ENCODE measurements at places on chromosomes 6 and 20.

DNA sequence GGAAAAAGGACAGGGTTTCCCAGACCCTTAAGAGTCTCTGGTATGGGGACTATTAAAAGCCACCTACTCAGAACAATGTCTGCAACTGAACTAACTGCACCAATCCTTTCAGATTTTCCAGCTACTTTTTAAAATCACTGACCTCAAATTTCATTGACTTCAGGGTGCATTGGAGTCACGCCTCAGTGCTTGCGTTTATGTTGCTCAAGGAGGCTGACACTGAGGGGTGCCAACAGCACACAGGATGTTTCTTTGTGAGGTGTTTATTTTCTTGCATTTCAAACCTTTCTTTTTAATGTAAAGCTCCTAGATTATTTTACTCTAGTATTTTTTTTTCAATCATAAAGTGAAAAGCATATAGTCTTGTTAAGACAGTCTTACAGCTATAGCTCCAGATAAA is 402.0 kb upstream of the SLC35B3 start:
- no peak overlapping the region for H3K4me3 ChIP-seq
- no peak for DNase-seq
- H3K4me1 ChIP-seq, result no peaks in the 10 kb centered on the region
- H3K27ac ChIP-seq, result no peak overlapping the region
- no peaks in the 10 kb centered on the region for H3K27me3 ChIP-seq
- no peaks in the 10 kb centered on the region for H3K36me3 ChIP-seq

GRCh38 chr6:89302195-89302770 is 12.8 kb downstream of the GABRR2 start:
- no peak for DNase-seq
- H3K27me3 ChIP-seq, result no peaks in the 10 kb centered on the region
- peaks cover 16% of the 10 kb centered on the region for H3K4me1 ChIP-seq
- no peak overlapping the region for H3K27ac ChIP-seq

DNA sequence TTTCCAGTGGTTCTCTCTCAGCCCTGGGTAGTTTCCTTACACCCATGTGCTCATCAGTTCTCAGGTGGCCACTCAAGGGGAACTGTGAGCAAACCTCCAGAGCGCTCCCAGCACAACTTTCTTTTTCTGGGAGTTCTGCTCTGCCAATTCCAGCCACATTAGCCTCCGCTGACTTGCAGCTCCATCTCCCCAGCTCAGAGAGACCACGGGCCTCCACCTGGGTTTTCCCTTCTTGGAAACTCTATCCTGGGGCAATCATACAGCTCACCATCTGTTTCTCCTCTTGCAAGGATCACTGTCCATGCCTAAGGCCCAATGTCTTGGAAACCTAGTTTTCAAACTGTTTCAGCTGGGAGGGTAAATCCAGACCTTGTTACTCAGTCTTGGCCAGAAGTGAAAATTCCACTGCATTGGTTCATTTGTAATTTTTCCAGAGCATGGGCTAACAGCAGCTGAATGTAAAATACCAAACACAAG is 129.9 kb downstream of the EYA2 start:
- no peaks in the 10 kb centered on the region for H3K27me3 ChIP-seq
- H3K36me3 ChIP-seq, result no peaks in the 10 kb centered on the region
- no peak for DNase-seq
- peaks cover 11% of the 10 kb centered on the region for H3K4me1 ChIP-seq
- H3K4me3 ChIP-seq, result no peak overlapping the region
- H3K27ac ChIP-seq, result no peak overlapping the region

GRCh38 chr20:47042464-47042863 is 147.8 kb downstream of the EYA2 start:
- no peaks in the 10 kb centered on the region for H3K36me3 ChIP-seq
- no peak overlapping the region for H3K4me3 ChIP-seq
- no peak for DNase-seq
- H3K27ac ChIP-seq, result no peak overlapping the region
- no peaks in the 10 kb centered on the region for H3K4me1 ChIP-seq

- no peaks in the 10 kb centered on the region for H3K36me3 ChIP-seq
- no peak overlapping the region for H3K27ac ChIP-seq
- no peak for DNase-seq
- H3K4me3 ChIP-seq, result no peak overlapping the region
These were observed 6.9 kb downstream of the RSPO4 start for GRCh38 chr20:995170-995569.

DNA sequence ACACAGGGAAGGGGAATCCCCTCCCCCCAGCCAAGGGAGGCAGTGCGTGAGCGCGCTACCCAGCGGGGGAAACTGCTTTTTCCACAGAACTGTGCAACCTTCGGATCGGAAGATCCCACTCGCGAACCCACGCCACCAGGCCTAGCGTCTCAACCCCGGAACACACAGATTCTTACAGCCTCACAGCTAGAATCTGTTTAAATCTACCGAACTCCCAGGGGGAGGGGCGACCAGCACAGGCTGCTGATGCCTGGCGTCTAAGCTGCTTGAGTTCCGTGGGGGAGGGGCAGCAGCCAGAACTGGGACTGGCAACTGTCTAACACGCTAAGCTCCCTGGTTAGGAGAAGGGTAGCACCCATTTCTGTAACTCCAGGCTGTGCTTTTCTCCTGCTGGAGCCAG is 217.3 kb upstream of the TENT5A start:
- H3K36me3 ChIP-seq, result no peaks in the 10 kb centered on the region
- DNase-seq, result no peak
- no peaks in the 10 kb centered on the region for H3K4me1 ChIP-seq
- no peak overlapping the region for H3K4me3 ChIP-seq
- no peaks in the 10 kb centered on the region for H3K27me3 ChIP-seq

- H3K36me3 ChIP-seq, result no peaks in the 10 kb centered on the region
- no peak for DNase-seq
- H3K4me1 ChIP-seq, result no peaks in the 10 kb centered on the region
- H3K4me3 ChIP-seq, result no peak overlapping the region
- H3K27me3 ChIP-seq, result no peaks in the 10 kb centered on the region
These were observed 337.1 kb upstream of the IRAK1BP1 start for GRCh38 chr6:78530208-78530607.

DNA sequence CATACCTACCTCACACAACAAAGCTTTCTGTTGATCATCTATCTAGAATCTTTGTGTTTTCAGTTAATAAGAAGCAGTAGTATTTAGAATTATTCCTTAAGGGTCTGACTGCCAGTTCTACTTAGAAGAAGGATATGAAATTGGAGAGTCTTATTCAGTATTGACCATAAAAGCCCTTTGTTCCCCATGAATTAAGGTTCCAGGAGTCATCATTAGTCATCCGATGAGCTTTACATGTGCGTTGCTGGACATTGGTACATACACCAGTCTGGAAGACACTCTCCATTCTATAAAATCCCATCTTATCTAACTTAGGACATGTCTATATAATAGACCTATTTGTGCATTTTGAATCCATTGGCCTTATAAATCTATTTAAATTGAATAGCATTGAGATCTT is 34.4 kb upstream of the RNF217 start:
- H3K4me1 ChIP-seq, result no peaks in the 10 kb centered on the region
- H3K36me3 ChIP-seq, result no peaks in the 10 kb centered on the region
- no peaks in the 10 kb centered on the region for H3K27me3 ChIP-seq
- H3K4me3 ChIP-seq, result no peak overlapping the region
- no peak overlapping the region for H3K27ac ChIP-seq

- no peaks in the 10 kb centered on the region for H3K4me1 ChIP-seq
- H3K36me3 ChIP-seq, result no peaks in the 10 kb centered on the region
- no peaks in the 10 kb centered on the region for H3K27me3 ChIP-seq
- no peak for DNase-seq
- H3K4me3 ChIP-seq, result no peak overlapping the region
- no peak overlapping the region for H3K27ac ChIP-seq
These were observed 82.4 kb downstream of the PSMB1 start for GRCh38 chr6:170470734-170471133.

DNA sequence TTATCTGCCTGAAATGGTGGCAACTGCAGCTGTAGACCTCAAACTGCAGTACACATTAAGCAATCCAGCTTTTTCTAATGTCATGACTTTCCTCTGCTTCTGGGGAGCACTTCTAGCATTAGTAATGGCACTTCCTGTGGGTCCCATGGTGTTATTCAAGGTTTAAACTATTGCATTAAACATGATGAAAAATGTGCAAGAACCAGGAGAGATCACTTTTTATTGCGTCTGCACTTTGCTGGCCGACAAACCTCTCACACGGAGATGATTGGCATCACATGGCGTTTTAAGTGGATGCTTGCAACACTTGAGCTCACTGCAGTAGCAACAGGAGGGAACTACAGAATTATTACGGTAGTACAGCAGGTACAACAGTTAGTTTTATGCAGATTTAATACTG is 148.4 kb downstream of the HIVEP2 start:
- no peaks in the 10 kb centered on the region for H3K4me1 ChIP-seq
- no peak overlapping the region for H3K27ac ChIP-seq
- DNase-seq, result no peak
- H3K27me3 ChIP-seq, result no peaks in the 10 kb centered on the region

GRCh38 chr20:63119121-63119962 is 96.6 kb downstream of the YTHDF1 start:
- no peaks in the 10 kb centered on the region for H3K4me1 ChIP-seq
- H3K4me3 ChIP-seq, result no peak overlapping the region
- no peaks in the 10 kb centered on the region for H3K27me3 ChIP-seq
- no peak for DNase-seq

- H3K4me1 ChIP-seq, result no peaks in the 10 kb centered on the region
- H3K27ac ChIP-seq, result no peak overlapping the region
- H3K4me3 ChIP-seq, result no peak overlapping the region
- no peaks in the 10 kb centered on the region for H3K27me3 ChIP-seq
These were observed 53.4 kb upstream of the TBXT start for GRCh38 chr6:166221040-166221439.

DNA sequence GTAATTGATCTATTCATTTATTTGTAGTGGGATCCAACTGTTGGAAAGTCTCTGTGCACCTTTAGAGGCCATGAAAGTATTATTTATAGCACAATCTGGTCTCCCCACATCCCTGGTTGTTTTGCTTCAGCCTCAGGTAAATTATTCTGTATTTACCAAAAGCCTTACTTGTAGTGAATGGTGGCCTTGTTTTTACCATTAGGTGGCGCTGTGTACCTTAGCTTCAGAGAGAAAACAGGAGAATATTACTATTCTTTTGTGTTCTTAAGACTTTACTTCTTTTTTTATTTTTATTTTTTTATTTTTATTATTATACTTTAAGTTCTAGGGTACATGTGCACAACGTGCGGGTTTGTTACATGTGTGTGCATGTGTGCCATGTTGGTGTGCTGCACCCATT is 23.7 kb downstream of the PEX7 start:
- no peaks in the 10 kb centered on the region for H3K4me1 ChIP-seq
- DNase-seq, result no peak
- no peak overlapping the region for H3K27ac ChIP-seq
- no peak overlapping the region for H3K4me3 ChIP-seq
- H3K27me3 ChIP-seq, result no peaks in the 10 kb centered on the region

- H3K27me3 ChIP-seq, result no peaks in the 10 kb centered on the region
- DNase-seq, result no peak
- no peaks in the 10 kb centered on the region for H3K4me1 ChIP-seq
- no peak overlapping the region for H3K4me3 ChIP-seq
These were observed 76.7 kb downstream of the UBE3D start for GRCh38 chr6:82988930-82989351.

DNA sequence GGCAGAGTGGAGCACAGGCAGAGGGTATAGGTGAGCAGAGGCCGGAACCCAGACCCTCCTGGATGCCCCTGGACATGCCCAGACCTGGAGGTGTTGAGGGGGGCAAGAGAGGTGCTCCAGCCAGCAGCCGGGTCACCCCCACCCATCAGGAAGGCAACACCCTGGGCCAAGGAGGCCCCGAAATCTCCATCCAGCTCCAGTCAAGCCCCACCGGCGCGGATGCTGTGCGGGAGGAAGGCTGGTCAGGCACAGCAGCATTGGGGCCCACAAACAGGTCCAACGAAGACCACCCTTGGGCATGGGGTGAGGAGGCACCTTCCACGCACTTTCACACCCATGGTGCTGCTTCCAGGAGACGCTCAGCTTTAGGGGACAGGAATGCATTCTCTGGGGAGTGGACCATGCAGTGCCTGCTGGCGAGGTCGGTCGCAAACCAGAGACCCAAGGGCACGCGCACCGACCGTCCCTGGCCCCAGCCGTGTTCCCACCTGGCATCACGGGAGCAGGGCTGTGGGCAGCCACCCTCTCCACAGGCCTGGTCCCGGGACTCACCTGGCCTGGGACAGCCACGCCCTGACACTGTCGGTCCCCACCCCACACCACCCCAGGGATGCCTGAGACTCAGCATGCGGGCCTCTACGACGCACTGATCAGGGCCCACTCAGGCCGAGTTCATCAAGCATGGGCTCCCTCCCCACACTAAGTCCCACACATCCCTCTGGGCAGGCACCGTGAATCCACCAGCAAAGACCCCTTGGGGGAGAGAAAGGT is 43.6 kb upstream of the ZBP1 start:
- peaks cover 4% of the 10 kb centered on the region for H3K36me3 ChIP-seq
- no peaks in the 10 kb centered on the region for H3K27me3 ChIP-seq
- H3K4me1 ChIP-seq, result peaks cover 63% of the 10 kb centered on the region
- DNase-seq, result peak; percentile 60
- H3K4me3 ChIP-seq, result no peak overlapping the region
- no peak overlapping the region for H3K27ac ChIP-seq

DNA sequence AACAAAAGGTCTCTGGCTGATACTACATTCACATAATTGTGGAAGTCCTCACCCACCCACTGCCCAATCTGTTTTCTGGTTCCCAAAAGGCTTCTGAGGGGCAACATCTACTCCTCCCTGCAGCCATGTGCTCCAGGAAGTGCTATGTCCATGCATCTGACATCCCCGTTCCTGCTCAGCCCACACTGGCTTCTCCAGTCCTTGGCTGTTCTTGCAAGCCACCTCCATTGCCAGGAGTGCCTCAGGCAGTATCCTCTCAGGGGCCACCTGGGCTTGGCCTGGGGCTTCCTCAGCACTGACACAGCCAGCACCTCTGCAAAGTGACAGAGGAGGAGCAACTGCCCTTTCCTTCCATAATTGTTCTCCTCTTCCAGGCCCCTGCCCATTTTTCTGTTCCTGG is 18.3 kb downstream of the ARHGAP18 start:
- H3K36me3 ChIP-seq, result no peaks in the 10 kb centered on the region
- DNase-seq, result no peak
- peaks cover 8% of the 10 kb centered on the region for H3K4me1 ChIP-seq

DNA sequence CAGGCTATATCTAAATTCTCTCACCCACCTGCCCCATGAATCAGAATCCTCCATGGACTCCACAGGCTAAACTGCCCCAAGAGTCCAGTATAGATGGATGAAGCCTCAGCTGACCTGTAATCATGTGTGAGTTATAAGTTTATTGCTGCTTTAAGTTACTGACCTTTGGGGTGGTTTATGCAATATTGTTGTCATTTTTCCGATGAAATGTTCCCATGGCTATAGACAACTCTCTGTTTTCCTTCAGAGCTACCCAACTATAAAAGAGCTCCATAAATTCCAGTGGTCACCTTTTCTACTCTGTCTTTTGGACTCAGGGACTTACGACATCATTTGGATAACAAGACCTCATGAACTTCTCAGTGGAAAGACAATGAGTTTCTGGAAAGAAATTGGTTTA is 212.1 kb downstream of the BMP2 start:
- no peak overlapping the region for H3K4me3 ChIP-seq
- H3K4me1 ChIP-seq, result no peaks in the 10 kb centered on the region

Measured in ascending aorta (tissue), 2 donors.